ENCODE measurements at places on chromosomes 6 and 20. TPM values are rescaled to one million over a fixed set of nuclear protein-coding genes. Genes with fewer than 3 reads are reported as not detected.

The SLC17A9 gene
- total RNA-seq, result 1.4 TPM

The PAX1 gene
- total RNA-seq, result not detected

- DNase-seq, result no peak
These were observed 24.6 kb upstream of the TNFRSF21 start for GRCh38 chr6:47334334-47334733.

- no peak for DNase-seq
These were observed 93.9 kb downstream of the PSMG4 start for GRCh38 chr6:3352678-3353077.

GRCh38 chr20:2693286-2694007 lies 867 bp downstream of the EBF4 start:
- no peak for DNase-seq

- DNase-seq, result no peak
These were observed 83.8 kb upstream of the FAM184A start for GRCh38 chr6:119162134-119162775.

GRCh38 chr6:12343122-12343439 lies 52.9 kb downstream of the EDN1 start:
- no peak for DNase-seq

The TNFRSF6B gene
- total RNA-seq, result 1.1 TPM

The HTR1E gene
- total RNA-seq, result not detected

DNA sequence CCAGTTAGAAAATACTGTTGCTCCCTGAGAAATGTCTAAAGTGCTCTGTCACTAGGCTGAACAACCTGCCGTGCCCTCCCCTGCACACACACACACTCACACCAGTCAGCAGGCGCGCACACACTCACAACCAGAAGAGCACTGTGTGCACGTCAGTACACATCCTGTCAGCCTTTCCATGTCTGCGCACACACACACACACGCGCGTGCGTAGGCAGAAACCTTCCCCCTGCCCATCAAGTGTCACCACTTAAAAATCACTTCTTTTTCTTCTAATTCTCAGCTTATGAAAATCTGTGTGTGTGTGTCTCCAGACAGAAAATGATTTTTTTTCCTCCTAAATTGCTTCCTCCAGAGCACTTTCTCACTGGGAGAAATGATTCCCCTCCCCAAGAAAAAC lies 100.3 kb downstream of the EDN3 start:
- no peak for DNase-seq

DNA sequence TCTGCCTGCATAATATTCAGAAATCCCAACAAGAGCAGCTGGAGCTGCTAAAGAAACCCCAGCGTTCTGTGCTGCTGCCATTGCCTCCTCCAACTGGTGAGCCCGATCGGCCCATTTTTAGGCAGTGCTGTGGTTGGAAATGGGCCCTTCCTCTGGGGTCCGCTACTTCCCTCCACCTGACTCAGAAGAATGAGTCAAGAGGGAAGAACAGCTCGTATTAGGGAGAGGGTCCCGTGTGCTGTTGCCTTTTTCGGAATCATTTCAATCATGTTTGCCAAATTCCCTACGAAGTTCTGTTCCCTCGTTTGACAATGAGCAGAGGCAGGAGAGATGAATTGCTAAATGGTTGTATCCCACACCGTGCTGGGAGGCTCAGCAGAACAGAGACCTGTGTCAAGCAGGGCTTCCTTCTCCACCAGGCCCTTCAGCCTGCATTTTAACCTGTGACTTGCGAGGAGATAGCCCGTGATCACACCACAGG lies 38.4 kb downstream of the THBS2 start:
- peak; percentile 35 for DNase-seq

- no peak for DNase-seq
These were observed 28.1 kb downstream of the ADGRF5 start for GRCh38 chr6:46893648-46894047.

- DNase-seq, result no peak
These were observed 255.1 kb downstream of the CDH26 start for GRCh38 chr20:60213126-60213893.

- no peak for DNase-seq
These were observed 728.4 kb upstream of the FLRT3 start for GRCh38 chr20:15065794-15066193.

The ZKSCAN4 gene
- total RNA-seq, result 4.7 TPM

GRCh38 chr6:82410151-82410648 lies 46.6 kb downstream of the TPBG start:
- peak; percentile 54 for DNase-seq

DNA sequence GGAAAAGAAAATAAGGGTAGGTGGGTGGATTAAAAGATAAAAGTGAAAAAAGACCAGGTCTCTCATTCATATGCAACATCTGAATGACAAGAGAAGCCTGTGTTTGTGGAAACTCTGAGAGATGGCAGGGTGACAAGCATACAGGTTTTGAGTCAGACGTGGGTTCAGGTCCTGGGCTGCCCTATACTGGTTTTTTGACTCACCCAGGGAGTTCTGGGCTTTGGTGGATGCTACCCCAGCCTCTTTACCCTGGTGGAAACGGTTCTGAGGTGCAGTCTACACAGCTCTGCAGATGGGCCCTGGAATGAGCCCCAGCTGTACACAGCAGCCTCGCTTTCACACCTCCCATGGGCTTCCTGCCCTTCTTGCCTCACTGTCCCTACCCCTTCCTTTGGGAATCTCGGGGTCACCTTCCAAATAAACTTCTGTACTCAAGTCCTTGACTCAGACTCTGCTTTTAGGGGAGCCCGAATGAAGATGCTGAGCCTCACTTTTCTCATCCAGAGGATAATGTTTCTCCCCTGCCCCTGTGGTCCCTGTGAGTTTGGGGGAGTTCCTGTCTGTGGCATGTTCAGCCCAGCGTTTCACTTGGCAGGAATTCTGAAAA lies 77.7 kb upstream of the CLDN20 start:
- DNase-seq, result peak; percentile 23

The KCNK5 gene
- not detected for total RNA-seq

DNA sequence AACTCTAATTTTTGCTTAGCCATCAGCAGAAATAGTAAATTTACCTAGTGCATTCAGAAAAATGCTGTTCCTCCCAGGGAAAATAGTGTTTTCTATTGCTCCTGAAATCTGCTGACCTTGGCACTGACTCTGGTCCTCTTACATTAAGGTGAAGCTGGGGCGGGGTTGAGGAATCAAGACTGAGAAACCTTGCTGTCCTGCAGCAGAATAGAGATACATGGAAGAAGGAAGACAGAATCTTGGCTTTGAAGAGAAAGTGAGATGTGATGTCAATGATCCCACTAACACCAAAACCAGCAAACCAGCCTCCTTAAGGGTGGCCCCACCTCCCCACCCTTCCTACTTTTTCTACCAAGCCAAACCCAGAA lies 840 bp upstream of the LY86 start:
- no peak for DNase-seq

All from IMR-90 (cell line).